Activated T-helper 1 cell treated with anti-CD3 and anti-CD28 coated beads, Interleukin-2, amount 50 U/mL, for 16 hours (primary cell): ENCODE measurements at places on chromosomes 3 and 15.

- no peak for DNase-seq
Measured at GRCh38 chr3:177294221-177294620, 96.9 kb upstream of the TBL1XR1 start.

DNA sequence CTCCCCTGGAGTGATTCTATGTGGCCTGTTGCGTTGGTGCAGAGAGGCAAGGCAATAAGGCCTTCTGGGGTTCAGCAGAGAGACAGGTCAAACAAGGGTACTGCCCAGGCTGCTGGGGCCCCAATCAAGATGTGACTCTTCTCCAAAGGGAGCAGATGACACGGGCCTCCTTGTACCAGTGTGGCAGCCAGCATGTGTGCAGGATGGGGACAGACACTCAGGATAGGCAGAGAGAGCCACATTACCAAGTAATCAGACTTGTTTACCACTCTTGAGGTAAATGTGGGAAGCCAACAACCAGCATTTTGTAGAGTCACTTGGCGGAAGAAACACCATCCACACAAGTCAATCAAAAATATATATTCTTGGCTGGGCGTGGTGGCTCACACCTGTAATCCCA, 95.3 kb upstream of the DLG1 start:
- no peak for DNase-seq

DNA sequence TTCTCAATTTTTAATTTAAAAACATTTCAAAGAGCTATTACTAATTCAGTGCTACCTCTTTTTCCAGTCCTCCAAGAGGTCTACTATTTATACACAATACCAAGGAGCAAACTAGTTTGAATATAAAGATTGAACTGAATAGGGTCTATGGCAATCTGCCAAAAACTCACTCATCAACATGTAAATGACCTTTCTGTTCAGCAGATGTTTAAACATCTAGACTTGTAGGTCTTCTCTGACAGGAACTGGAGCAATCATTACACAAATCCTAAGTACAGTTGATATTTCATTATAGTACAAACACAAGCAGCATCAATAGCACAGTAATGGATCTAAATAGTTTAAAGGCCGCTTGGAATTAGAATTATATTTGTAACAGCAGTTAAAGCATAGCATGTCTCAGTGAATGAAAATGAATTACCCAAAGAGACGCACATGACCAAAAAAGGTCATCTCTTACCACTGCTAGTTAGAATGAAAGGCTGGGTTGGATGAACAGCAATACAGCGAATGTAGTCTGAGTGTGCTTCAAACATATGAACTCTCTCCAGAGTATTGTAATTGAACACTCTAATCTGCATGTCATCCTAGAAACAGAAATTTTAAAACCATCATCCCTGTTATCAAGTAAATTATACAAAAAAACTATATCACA, 10.7 kb downstream of the COPB2 start:
- no peak for DNase-seq

DNA sequence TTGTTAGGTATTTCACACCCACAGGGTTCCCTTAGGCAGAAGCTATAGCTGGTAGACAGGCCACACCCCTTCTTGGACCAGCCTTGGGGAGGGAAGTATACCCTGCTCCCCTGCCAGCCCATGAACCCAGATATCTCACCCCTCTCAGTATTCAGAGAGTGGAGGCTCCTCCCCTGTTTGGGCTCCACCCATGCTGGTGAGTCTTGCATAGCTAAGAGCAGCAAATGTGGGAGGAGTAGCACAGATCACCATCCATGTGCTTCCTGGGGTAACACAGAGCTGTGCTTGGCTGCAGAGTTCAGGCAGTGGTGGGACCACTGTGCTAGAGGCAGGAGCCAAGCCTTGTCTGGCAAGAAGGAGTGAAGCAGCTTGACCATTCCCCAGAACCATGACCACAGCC, 427.2 kb downstream of the ZIC1 start:
- DNase-seq = no peak

- no peak for DNase-seq
Measured at GRCh38 chr3:84974347-84974746, 15.6 kb downstream of the CADM2 start.

DNA sequence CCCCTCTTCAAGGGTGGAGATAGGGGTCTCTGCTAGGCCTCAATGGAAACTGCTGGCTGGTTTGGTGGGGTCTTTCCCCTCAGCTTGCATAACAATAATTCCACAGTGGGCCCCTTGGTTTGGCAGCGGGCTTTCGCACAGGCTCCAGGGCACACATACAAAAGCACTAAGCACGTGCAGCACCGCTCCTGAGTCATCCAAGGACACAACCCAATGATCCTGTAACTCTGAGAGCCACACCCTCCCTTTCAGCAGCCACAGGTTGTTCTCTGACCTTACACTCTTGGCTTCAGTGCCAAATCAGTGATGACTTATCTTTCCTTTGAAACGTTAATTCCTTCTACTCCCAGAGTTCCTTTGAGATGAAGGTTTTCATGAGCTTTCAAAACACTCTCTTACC, 41.7 kb downstream of the DAPK2 start:
- no peak for DNase-seq

- DNase-seq = no peak
Measured at GRCh38 chr15:92097474-92098178, 244.1 kb downstream of the SLCO3A1 start.

DNA sequence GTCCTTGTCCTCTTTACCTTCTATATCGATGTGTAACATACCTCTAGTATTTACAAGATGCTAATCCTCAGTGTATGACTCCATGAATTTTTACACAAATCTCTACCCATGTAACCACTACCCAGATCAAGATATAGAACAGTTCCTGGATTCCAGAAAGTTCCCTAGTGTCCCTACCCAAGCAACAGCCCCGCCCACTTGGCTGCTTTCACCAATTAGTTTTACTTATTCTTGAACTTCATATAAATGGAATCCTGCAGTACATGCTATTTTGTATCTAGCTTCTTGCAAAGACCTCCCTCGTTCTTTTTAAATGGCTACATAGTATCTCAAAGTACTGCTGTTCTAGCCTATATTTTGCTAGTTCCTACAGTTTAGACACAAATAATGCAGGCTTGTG, 33.0 kb downstream of the CD276 start:
- DNase-seq = no peak

GRCh38 chr3:52051444-52051843, 4.9 kb downstream of the DUSP7 start:
- DNase-seq = no peak

DNA sequence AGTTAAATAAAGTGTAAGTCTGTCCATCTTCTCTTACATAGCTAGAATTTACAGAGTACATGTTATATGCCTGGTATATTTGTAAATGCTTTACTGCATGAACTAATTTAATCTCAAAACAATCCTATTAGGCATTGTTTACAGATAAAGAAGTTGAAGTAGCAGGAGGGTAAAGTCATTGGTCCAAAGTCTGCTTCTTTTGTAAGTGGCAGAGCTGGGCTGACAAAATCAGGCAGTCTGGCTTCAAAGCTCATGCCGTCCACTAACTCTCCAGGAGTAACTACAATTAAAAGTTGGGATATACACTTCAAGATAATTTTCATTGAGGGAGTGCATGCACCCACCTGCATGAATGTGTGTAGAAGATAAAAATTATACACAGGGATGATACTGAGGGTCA, 27.3 kb downstream of the VGLL3 start:
- no peak for DNase-seq

DNA sequence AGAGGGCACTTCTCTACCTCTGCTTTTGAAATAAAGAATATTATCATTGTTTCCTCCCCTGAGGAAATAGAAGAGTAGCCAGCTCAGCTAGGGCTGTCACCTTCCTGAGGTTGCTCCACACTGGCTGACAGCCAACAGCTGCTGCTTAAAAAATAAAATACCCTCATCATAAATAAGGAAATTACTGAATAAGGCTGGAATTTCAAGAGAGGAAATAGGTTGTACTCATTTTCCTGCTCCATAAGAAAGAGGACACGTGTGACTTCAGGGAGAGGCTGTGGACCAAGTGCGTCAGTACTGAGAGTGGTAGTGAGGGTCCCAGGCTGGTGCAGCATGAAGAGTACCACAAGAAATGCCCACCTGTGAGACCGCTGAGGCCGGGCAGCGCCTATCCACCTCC, 8.1 kb upstream of the C2CD4B start:
- DNase-seq = no peak

- DNase-seq = no peak
Measured at GRCh38 chr15:26772154-26773066, at the start of gene GABRB3. TSS of gene GABRB3 (minus strand) at chr15:26773066.

- DNase-seq = no peak
Measured at GRCh38 chr3:58274027-58274614, 31.9 kb upstream of the RPP14 start.

DNA sequence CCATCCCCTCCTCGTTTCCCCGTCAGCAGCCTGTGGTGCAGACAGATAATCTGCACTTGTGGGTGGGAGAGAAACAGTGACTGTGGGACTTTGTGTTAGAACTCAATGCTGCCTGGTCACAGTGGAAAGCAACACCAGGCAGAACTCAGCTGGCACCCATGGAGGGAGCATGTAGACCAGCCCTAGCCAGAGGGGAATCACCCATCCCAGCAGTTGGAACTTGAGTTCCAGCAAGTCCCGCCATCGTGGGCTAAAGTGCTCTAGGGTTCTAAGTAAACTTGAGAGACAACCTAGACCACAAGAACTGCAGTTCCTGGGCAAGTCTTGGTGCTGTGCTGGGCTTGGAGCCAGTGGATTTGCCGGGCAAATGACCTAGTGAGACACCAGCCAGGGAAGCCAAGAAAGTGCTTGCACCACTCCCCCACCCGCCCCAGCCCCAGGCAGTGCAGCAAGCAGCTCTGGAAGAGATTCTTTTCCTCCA, 24.4 kb downstream of the ISG20 start:
- DNase-seq = no peak

DNA sequence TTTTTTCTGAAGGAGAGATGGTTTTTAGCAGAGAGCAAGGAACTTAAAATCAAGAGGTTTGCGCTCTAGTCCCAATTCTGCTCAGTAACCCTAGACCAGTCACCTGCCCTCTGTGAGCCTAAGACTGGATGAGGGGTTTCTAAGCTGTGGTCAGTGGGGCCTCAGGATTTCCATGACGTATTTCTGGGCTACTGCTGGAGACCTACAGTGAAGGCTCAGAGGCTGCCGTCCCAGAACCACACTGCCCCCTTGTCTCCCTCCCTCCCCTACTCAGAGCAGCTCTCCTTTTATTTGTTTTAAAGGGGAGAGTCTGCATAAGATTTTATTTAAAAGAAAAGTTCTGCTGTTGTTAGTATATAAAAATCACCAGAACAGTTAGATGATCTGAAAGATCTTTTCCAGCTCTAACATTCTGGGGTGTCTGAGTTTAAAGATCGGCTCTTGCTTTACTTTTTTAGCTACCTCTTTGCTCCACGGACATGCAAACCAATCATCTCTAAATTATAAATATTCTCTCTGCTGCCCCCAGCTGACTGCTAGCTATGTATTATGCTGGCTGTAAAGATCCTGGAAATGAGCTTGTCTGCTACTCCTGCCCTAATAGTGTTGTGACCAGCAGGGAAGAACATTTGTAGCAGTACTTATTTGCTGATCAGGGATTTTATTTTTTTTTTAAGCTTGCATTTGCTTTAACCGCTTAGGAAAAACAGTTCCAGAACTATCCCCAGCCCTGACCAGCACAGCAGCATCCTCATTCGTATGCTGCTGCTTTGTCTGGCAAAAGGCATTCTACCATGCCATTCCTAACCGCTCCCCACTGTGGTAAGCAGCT, 28.6 kb upstream of the NDUFB4 start:
- DNase-seq = no peak

- no peak for DNase-seq
Measured at GRCh38 chr3:2898591-2899353, 211.4 kb downstream of the IL5RA start.

- no peak for DNase-seq
Measured at GRCh38 chr3:64240959-64241358, 15.7 kb upstream of the PRICKLE2 start.

DNA sequence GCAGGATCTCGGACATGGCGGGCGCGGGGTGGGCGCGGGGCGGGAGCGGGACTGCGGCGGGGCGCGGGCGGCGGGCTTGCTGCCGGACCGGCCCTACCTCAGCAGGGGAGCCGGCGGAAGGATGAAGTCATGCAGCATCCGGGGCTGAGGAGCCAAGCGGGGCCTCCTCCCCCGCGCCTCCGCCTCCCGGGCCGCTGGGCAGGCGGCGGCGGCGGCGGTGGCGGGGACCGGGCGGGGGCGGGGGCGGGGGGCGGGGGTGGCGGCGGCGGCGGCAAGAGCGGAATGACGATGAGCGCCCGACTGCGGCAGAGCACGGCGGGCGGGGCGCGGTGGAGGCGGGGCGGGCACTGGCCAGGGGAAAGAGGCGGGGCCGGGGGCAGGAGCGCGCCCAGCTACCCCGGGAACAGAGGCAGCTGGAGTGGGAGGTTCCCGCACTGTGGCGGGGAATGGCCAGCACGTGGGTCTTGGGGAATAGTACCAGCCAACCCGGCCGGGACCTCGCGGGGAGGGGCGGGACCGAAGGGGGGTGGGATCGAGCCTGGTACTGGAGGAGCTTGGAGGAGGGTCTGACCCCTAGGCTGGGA, at the start of gene CAMK2N2:
Gene CAMK2N2 (minus strand): TSS at position 284 of the 584 bp plus-strand sequence. CDS start 268 bp downstream, at position 16.
- DNase-seq = peak; percentile 51

DNA sequence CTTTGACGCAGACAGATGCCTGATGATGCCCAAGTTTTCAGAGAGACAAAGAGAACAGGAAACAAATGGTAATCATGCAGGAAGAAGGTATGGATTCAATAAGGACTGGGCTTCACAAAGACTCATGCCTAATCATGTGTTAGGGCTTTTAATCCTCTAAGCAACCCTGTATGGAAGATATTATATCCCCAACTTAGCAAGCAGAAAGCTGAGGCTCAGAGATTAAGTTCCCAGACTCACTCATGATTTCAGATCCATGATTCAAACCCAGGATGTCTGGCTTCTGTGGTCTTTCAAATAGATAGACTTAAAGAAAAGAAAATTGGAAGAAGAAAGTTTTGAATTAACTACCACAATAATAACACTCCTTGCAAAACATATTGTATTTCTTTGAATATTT, 4.1 kb upstream of the CLASP2 start:
- DNase-seq = no peak

- DNase-seq = no peak
Measured at GRCh38 chr3:61774279-61774890, 213.0 kb downstream of the PTPRG start.
